Stimulated activated CD4-positive, alpha-beta T cell treated with anti-CD3 and anti-CD28 coated beads, Interleukin-4, amount 100 ng/mL, for 1 hour (primary cell): ENCODE measurements at places on chromosomes 11 and 22.

- no peak for DNase-seq
These were observed 25.8 kb upstream of the SLC22A12 start for GRCh38 chr11:64564947-64565889.

GRCh38 chr11:12229450-12230229, 119.2 kb downstream of the MICAL2 start:
- DNase-seq = no peak

DNA sequence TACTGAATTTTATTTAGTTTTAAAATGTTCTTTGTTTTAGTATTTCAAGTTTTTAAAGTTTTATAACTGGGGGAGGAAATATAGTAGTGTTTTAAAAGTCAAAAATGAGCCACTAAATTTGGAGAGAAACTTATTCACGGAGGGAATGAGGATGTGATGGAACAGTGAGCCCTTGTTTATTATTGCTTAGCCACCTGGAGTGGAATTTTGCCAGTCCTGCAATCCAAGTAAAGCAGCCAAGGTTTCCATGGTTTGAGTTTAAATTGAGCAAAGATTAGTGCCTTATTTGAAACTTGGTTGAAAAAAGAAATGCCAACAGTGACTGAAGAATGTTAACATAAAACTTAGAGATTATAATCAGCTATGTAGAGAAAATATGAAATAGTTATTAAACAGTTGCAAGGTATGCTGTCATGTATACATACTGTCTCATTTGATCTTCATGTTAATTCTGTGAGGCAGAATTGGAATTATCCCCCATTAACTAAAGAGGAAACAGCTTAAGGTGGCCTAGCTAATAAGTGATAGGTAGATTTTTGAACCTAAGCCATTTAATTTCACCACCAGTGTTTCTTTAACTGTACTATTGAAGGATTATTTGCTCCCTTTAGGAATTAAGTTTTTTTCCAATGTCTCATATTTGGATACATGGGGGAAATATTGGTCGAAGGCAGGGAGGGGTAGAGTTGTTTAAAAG, 36.4 kb downstream of the SWAP70 start:
- no peak for DNase-seq

DNA sequence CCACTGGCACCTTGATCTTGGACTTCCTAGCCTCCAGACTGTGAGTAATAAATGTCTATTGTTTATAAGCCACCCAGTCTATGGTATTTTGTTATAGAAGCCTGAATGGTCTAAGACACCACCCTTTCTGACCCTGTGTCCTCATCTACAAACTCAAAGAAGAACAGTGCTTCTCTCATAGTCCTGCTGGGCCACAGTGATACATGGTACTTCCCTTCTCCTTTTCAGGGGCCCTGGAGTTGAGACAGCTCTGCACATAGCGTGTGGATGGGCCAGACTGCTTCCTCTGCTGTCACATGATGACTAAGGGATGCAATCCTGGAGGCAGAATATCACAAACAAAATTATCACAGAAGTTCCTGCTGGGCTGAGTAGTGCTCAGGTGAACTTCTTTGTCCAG, 5.0 kb downstream of the KCNJ11 start:
- DNase-seq = no peak

DNA sequence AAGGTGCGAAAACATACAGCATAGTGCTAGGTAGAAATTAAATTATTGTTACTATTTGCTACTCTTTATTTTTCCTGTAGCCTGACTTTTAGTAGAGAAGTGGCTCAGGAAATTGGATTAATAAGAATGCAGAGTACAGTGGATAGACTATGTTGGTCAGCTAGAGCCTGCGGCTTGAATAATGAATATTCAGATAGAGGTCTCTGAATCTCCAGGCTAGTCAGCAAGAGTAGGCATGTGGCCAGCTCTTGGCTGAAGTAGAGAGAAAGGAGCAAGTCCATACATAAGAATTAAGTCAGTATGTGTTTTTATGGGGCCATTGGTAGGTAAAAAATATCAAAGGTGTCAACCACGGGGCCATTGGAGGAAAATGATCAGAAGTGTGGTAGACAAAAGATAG, 413.5 kb downstream of the NELL1 start:
- no peak for DNase-seq
